ENCODE measurements at places on chromosomes 7 and 10.

DNA sequence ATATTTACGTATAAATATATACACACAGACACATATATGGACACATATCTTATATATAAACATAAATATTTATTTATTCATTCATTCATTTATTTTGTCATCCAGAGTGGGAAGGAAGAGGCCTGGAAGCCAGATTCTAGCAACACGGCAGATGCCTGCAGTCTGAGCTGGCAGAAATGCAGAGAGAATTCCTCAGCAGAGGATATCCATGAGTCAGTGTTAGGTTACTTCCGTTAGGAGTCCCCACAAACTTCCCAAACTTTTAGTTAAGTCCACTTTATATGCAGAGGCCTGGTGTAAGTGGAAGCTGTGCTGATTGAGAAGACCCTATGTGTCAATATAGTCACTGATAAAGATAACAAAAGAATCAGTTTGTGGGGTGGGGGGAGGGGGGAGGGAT lies 89.6 kb downstream of the PPP1R17 start:
- DNase-seq: no peak

DNA sequence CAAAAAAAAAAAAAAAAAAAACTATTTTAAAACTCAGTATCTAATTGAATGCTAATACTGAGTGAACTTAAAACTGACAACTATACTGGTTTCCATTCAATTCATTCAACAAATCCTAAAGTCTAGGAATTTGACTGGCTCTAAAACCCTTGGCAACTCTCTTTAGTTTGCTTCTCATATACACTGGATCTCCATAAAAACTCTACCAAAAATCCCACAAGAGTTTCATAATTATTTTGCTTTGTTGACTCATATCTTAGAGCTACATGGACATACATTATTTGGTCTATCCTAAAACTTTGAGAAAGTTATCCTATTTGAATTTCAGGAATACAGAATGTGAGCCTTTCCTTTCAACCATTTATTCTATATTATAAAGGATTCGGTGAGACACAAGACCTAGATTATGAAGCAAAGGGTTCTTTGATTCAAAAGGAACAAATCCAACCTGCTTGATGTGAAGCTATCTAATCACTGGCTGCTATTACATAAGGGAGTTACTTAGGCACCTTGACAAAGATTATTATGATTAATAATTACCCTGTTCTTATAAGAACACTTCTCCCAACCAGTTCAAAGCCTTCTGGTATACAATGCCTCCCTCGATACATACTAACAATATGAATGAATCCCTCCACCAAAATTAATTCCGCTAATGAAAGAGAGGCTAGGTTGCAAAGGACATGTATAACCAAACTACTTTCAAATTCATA lies 15.8 kb upstream of the KMT2E start:
- DNase-seq: no peak

DNA sequence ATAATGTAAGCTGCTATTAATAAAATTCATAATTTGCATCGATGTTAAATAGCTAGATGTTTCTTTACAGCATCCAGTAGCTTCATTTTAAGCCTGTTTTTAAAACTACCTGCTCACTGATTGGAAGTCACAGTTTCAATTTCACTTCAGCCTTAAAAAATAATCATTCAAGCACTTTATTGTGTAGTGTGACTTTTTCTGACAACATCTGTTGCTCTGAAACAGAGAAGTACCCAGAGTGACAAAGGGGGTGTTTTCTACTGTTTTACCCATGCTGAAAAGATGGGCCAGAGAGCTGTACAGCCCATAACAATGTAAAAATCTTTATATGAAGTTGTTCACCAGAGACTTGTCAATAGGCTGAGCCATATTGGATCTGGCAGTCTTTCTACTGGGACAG lies 437.2 kb downstream of the MDFIC start:
- no peak for DNase-seq

DNA sequence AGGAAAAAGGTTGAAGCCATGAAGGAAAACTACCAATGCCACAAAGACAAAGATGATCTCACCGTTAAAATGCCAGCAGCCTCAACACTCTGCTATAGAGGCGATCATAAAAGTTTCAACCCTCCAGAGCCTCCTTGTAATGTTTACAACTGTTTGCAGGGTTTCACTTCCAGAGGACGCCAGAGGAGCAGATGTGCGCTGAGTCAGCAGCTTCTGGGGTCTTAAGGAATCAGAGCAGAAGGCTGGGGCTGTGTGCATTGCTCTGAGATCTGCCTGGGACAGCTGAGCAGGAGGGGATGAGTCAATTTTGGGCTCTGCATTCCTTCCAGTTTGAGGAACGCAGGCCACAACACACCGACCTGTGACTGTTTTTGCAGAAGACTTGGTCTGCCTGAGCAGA lies 98.3 kb downstream of the TMEM130 start:
- no peak for DNase-seq

DNA sequence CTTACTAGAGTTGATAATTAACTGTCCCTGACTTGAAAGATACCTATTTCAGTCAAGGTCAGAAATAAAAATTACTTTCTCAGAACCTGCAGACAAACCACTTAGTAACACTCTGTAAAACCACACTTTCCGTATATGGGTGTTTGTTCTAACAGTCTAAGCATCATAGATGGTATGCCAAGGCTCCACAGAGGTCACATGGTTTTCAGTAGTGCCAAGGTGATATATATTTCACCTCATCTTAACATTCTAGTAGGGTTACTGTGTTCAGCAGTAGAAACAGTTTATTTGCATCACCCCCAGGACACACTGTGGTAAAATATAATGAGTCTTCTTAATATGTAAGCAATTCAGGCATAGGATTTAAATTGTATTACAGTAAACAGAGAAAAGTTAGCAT lies 61.5 kb downstream of the KCND2 start:
- DNase-seq: no peak

GRCh38 chr10:99860466-99860865 lies 78.0 kb downstream of the ABCC2 start:
- DNase-seq: no peak

- no peak for DNase-seq
Measured at GRCh38 chr7:47488969-47489342, 93.0 kb downstream of the TNS3 start.

GRCh38 chr10:13839430-13839990 lies 252.7 kb downstream of the PRPF18 start:
- no peak for DNase-seq

DNA sequence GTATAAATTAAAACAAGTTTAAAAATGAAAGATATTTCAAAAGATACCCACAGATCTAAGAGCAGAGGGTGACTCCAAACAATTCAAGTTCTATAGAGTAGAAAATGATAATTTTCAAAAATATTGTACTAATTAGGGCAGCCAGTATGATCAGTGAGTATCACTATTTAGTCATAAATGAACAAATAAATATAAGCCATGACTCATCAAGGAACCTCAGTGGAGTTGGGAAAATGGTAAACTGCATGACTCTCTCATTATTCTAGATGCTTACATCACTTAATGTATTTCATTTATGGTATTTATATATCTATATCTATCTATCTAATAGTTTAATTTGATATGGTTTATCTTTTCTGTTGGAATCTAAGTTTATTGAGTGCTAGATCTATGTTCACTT lies 94.3 kb downstream of the THSD7A start:
- DNase-seq: no peak

GRCh38 chr7:47943676-47944474 lies 4.4 kb downstream of the PKD1L1 start:
- no peak for DNase-seq

DNA sequence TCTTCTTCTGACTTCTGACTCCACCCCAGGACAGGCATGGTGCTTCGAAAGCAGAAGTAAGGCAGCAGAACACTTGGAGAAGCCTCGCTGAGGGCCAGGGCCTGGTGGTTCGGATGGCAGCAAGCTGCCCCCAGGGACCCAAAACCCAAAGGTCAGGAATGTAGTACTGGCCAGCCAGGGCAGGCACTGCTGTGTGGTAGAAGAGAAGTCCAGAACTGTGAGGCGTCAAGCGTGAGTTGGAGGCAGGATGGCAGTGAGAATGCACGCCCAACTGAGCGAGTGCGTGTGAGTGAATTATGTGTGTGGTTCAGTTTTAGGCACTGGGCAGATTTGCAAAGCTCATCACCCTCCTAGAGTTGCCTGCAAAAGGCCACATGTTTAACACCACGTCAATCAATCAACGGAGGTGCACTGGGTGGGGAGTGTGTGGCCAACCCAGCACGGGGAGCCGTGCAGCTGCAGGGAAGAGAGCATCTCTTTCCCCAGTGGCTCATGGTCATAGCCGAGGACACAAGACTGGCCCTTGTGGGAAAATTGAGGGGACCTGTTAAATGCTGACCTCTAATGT lies 144.3 kb downstream of the KCNMA1 start:
- DNase-seq: no peak

GRCh38 chr7:137771273-137771672 lies 75.5 kb downstream of the DGKI start:
- no peak for DNase-seq

GRCh38 chr10:123559066-123559822 lies 106.9 kb upstream of the GPR26 start:
- peak; percentile 46 for DNase-seq
